CD4-positive, alpha-beta T cell treated with Interleukin-15 for 4 hours (primary cell): ENCODE measurements at places on chromosomes 7 and 10.

DNA sequence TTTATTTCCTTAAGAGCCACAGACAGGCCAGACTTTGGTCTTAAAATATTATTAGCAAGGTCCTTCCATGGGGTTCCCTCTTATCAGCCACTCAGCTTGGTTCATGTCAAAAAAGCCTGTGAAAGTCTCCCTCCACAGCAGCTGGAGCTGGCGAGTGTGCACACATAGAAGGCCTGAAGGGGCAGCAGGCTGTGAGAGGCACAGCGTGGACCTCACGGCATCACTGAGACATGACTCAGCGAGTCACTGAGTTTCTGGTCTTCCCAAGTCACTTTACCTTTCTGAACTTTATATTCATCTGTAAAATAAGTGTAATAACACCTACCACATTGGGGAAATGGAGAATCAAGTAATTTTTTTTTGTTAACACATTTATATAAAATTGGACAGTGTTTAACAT, 8.7 kb downstream of the TAF3 start:
- no peak for DNase-seq

DNA sequence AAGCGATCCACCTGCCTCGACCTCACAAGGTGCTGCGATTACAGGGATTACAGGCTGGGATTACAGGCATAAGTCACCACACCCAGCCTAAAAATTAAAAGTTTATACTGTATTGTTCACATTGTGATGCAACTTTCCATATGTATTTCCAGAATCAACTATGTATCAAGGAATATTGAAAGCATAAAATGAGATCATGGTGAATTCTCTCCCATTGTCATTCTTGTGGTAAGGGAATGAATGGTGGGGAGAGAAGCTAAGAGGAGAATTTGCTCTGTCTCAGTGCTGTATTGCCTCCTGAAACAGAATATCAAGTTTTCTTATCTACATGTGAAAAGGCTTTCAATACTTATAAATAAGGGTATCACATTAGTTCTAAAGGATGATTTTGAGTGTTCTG, 81.7 kb downstream of the CD36 start:
- DNase-seq, result no peak

- no peak for DNase-seq
Observed at GRCh38 chr7:138243836-138244235, 167.6 kb downstream of the AKR1D1 start.

DNA sequence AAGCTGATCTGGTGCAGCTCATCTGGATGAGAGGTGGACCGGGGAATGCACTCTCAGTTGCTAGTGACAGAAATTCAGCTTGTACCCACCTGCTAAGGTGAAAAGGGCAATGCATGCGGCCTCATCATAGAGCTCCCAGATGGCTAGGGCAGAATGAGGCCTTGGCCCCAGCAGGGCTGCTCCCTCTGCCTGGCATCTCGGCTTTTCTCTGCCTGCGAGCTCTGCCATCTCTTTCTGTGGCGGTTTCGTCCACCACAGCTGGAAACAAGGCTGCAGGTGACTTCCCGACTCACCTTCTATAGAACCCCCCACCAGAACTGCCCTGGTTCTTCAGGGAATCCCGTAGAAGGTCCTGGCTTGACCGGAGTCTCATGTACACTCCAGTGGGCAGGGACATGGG, 60.1 kb downstream of the TACC2 start:
- no peak for DNase-seq

GRCh38 chr10:101285519-101286070, 56.3 kb upstream of the LBX1 start:
- DNase-seq, result no peak

DNA sequence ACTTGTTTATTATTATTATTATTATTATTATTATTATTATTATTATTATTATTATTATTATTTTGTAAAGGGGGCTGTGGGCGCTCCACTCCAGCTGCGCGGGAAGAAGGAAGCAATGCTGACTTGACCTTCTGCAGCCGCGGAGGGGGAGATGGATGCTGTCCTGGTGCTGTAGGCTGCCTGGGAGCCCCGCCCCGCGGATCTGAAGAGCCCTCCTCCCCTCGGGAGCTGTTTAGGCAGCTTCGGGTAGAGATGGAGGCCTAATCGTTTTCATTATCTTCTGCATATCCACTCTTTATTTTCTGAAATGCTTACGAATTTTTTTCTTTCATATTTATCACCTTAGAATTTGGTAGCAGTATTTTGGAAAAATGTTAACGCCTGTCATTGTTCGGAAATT, 101.2 kb upstream of the KLF6 start:
- DNase-seq, result no peak

GRCh38 chr7:156019776-156020565, 207.7 kb upstream of the SHH start:
- no peak for DNase-seq

DNA sequence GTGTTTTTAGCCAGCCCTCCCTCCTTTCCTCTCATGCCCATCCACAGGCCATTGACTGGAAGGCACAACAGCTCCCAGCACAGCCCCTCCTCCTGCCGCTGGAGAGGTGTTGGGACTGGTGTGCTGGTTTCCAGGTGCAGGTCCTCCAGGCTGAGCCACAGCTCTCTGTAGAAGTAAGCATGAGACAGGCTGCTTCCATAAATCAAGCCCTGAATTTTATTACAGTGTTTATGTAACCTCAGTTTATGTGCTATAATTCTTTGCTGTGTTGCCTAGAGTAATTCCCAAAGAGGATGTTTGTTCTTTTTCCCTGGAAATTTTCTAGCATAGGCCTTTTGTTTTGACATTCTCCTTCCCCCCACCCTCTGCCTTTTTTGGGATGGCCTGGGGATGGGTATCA, 445.8 kb downstream of the AUTS2 start:
- DNase-seq, result no peak

DNA sequence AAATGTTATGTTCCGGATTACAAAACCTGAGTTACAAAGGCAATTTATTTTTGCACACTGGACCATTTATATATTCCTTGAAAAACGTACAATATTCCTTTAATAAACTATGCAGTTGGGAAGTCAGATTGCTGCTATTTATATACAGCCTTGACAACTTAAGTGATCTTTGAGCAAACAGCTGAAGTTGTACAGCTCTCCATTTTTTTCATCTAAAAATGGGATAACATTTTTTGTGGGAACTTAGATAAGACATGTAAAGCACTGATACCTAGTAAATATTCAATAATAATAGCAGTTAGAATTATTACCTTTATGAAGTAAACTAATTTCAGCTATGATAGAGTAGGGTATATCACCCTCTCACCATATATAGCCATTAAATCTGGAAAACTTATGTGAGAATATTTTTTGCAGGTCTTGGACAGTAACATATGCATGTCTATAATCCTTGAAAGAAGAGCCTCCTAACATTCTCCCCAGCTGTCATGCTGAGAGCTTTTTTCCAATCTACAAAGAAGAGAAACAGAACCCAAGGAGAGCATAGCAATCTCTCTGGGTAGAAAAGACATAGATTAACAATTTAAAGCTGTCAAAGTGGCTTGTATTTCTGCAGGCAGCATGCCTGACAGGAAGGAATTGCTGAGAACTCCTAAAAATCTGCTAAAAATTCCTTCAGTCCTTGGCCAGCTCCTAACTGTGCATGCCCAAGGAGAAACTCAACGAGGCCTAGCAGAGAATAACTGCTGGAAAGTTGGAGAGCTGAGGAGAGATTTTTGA, 326.0 kb downstream of the CRPPA start:
- DNase-seq, result no peak

DNA sequence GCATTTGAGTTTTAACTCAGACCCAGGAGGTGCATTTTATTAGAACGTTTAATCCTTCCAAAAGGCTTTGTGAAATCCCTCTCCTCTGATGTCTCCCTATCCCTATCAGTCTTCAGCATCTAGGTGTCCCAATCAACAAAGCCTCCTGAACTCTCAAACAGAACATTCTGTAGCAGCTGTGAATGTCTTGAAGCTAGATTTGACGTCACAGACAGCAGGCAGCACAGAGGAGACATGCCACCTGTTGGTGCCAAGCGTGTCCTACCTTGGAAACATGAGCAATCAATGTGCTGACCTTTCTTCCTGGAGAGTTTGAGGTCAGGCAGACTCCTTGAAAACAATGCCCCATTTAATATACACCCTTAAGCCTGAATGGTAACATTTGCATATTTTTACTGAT, 125.5 kb downstream of the RNLS start:
- no peak for DNase-seq

GRCh38 chr7:130875265-130875741, 141.3 kb upstream of the KLF14 start:
- DNase-seq, result peak; percentile 35

GRCh38 chr10:44882166-44882720, 28.9 kb upstream of the TMEM72 start:
- no peak for DNase-seq

GRCh38 chr7:5525271-5526099, 101.9 kb upstream of the TNRC18 start:
- DNase-seq, result peak; percentile 24

GRCh38 chr7:67597161-67597560, 600.5 kb downstream of the TYW1 start:
- DNase-seq, result no peak

GRCh38 chr10:133391761-133392518, 2.0 kb upstream of the MTG1 start:
- DNase-seq, result peak; percentile 53

DNA sequence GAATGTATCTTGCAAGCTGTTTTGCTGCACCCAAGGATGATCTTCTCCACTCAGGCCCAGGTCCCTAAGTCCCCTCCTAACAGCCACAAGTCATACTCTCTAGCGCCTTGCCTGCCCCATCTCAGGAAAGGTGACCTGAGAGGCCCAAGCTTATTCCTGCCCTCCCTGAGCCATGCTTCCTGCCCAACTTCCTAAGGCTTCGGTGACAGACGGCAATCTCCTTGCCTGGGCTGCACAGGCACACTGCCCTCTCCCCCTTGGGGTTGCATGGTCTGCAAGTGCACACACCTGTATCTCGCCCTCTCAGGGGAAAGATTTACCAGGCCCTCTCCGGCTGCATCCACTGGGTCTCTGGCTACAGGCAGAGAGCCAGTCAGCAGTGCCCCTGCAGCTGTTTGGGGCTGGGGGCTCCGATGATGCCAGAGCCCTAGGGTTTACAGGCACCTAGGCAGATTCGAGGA, 771 bp upstream of the ADIRF start:
- no peak for DNase-seq

GRCh38 chr7:40151504-40151903, 16.7 kb downstream of the SUGCT start:
- DNase-seq, result no peak

GRCh38 chr10:78342827-78343653, 309.4 kb downstream of the RPS24 start:
- no peak for DNase-seq

DNA sequence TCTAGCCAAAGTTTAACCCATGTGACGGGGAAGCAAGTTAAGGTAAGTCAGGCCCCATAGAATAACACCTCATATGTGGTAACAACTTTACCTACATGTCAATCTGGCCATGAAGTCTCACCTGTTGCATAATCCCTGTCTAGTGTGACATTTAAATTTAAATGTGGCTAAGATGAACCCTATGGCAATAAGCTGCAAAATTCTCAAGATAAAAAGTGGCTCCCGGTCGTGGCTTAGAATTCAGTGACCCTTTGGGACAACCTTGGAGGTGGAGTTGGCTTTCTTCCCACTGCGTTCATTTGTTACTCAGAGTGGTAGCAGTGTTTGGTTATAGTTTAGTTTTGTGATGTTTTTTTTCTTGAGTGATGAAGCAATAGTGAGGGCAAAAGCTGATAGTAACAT, 90.6 kb downstream of the ARID5B start:
- DNase-seq, result no peak

- DNase-seq, result no peak
Observed at GRCh38 chr10:91411621-91412020, 1.5 kb downstream of the HECTD2 start.

GRCh38 chr7:149664666-149665065, 108.7 kb downstream of the ZNF467 start:
- DNase-seq, result no peak

- DNase-seq, result no peak
Observed at GRCh38 chr7:157555944-157556641, 219.3 kb downstream of the DNAJB6 start.

DNA sequence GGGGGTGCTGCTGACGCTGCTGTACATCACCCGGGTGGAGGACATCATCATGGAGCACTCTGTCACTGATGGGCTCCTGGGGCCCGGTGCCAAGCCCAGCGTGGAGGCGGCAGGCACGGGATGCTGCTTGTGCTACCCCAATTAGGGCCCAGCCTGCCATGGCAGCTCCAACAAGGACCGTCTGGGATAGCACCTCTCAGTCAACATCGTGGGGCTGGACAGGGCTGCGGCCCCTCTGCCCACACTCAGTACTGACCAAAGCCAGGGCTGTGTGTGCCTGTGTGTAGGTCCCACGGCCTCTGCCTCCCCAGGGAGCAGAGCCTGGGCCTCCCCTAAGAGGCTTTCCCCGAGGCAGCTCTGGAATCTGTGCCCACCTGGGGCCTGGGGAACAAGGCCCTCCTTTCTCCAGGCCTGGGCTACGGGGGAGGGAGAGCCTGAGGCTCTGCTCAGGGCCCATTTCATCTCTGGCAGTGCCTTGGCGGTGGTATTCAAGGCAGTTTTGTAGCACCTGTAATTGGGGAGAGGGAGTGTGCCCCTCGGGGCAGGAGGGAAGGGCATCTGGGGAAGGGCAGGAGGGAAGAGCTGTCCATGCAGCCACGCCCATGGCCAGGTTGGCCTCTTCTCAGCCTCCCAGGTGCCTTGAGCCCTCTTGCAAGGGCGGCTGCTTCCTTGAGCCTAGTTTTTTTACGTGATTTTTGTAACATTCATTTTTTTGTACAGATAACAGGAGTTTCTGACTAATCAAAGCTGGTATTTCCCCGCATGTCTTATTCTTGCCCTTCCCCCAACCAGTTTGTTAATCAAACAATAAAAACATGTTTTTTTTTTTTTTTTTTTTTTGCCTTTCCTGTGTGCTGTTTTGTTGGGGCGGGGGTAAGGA, 55.8 kb downstream of the TSPAN15 start:
- DNase-seq, result peak; percentile 48

DNA sequence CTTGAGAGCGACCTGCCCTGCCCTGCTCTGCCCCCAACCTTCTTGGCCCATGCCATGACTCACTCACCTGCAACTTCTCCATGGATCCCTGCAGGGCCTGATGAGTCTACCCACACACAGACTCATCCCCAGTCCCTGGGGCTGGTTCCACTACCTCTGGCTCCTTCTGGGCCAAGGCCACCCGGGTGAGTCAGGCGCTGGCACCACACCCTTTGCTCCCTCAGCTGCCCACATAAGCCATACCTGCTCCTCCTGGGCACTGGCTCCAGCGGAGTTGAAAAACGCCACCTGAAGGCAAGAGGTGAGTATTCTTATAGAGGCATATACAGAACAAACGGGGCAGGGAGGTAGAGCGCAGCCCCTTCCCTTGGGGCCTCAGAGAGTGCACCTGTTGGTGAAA, 16.2 kb upstream of the MTPAP start:
- no peak for DNase-seq

DNA sequence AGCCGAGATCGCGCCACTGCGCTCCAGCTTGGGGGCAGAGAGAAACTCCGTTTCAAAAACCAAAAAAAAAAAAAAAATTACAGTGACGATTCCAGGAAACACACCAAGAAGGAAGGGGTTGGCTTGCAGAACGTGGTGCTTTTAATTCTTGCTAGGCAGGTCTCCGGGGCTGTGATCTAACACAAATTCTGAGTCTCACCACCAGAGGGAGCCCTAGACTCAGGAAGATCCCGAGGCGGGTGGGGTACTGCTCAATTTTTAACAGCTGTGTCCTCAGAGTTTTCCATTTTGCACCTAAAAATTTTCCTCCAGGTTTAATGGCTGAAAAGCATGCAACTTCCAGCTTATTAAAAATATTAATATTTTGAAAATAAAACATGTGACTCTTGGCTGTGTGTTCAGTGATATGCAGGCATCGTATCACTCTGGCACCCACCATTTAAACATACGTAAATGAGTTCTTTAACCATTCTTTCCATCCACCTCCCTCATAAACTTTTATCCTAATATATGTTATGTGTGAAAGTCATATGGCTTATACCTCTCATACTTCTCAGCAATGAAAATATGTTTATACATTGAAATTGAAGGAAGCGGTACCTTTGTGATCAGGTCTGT, 26.5 kb upstream of the NUB1 start:
- DNase-seq, result peak; percentile 88
